SHP77 (cell line): ENCODE measurements at places on chromosomes 7 and 10.

DNA sequence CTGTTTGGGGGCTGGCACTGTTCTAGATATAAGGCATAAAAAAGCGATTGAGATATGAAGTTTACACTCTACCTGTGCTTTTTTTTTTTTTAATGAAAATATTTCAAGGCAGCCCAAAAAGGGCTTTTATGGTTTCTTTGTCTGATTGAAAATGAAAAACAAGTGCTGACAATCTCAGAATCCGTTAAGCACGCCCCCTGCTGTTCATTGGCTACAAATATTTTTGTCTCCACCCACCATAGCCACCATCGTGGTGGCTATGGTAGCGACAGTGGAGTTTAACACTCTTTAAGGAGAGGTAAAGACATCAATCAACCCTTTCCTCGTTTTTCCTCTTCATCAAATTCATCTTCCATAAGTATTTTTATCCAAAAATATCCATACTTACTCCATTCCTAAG, 94.2 kb downstream of the CD36 start:
- DNase-seq = no peak

- DNase-seq = no peak
These were observed 113.7 kb upstream of the ANKRD1 start for GRCh38 chr10:91034494-91035159.

DNA sequence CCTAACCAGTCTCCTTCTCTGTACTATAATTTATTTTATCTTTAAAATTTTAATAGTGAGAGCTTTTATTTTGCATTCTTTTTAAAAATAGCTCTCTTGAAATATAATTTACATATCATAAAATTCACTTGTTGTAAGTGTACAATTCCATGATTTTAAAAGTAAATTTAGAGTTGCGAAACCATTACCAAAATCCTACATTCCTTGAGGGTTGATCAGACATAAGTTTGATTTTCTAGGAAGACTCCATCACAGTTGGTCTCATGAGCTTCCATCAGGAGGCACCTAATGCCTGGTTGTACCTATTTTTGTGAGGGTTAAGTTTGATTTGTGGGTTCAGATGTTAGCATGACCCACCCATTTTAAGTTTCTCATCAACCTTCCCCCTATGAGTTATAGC, 108.1 kb downstream of the BMPER start:
- no peak for DNase-seq

GRCh38 chr7:117800841-117801240, 72.4 kb downstream of the CTTNBP2 start:
- no peak for DNase-seq

GRCh38 chr7:143279186-143280098, 5.3 kb upstream of the TMEM139 start:
- no peak for DNase-seq

DNA sequence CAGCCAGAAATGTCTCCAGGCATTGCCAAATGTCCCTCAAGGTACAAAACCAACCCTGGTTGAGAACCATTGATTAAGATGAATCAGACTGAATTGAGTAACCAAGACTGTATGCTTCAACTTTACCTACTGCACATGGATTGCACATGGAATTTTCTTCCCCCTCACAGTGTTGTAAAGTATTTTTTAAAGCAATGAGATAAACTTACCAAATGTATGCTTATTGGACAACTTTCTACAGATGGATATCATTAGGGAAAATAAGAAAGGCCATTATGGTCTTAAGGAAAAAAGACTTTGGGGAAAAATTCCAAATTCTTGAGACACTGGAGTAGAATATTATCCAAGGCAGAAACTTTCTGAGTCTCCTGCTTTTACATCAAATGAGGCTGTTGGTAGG, 20.9 kb upstream of the MTPN start:
- DNase-seq = no peak

- DNase-seq = no peak
These were observed 289.0 kb downstream of the GLRX3 start for GRCh38 chr10:130425169-130425568.

GRCh38 chr10:71468363-71469094, 71.8 kb downstream of the CDH23 start:
- DNase-seq = no peak

DNA sequence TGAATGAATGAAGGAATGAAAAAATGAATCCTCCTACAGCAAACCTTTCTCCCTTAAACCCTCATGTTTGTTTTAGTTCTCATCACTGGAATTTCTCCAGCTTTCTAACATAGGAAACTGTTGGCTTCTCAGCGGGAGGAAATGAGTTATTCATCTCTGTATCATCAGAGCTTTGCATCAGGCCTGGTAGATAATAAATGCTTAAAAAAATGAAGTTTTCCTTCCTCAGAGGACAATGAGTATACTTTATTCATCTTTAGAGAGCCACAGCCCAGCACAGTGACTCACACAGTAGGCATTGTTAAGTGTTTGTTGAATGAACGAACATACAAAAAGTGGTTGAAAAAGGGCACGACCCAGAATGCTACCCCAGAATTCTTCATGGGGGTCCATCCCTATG, 62.6 kb downstream of the COL13A1 start:
- no peak for DNase-seq

DNA sequence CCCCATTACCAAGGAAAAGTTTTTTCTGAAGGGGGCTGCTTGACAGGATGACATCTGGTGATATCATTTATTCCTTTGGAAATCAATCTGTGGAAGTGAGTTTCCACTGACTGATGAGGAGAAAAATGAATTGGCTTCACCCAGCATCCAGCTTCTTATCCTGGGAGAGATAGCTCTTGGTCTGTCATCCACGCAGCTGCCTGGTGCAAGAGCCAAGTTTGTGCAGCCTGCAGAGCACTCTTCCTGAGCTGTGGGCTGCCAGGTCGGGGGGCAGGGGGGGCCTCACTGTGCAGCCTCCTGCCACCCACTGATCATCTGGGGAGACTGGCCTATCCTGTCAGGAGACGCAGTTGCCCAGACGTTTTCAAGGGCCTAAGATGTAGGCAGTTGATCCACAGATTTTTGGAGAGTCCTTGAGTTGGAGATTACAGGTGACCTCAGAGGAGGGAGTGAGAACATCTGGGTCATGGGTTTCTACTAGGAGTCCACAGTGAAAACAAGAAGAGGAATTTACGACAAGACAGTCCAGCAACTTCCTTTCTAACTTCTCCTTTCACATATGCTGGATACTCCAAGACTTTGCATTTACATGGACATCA, 75.4 kb downstream of the EGFR start:
- DNase-seq = no peak

DNA sequence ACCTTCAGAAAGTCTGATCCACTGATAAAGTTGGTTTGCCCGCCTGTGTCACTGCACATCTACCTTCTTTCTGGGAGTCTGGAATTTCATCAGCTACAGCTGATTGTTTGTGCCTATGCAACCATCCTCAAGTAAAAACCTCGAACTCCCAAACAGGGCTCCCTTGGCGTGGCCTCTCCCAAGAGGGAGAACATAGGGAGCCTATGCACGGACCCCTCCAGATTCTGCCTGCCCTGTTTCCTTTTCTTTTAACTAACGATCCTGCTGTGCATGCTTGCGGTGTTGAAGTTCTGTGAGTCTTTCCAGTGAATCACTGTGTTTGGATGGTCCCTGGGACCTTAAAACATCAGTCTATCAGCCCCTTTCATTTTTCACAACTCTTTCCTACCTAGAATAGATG, 226.9 kb upstream of the SEMA3D start:
- no peak for DNase-seq

DNA sequence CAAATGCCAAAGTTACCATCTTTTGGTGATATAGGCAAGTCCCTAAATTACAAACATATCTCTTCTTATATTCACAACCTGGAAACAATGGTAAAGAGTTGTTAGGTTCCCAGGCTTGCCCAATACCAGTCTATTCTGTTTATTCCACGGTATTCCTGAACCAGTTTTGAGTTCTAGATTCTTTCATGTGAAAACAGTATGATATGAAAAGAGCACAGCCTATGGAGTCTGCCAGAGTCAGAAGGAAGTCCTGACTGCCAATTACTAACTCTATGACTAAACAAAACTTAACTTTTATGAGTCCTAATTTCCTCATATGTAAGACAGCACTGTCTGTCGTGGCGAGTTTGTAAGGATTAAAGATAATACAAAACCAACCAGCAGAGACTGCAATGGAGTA, 5.6 kb downstream of the ABI1 start:
- DNase-seq = no peak

DNA sequence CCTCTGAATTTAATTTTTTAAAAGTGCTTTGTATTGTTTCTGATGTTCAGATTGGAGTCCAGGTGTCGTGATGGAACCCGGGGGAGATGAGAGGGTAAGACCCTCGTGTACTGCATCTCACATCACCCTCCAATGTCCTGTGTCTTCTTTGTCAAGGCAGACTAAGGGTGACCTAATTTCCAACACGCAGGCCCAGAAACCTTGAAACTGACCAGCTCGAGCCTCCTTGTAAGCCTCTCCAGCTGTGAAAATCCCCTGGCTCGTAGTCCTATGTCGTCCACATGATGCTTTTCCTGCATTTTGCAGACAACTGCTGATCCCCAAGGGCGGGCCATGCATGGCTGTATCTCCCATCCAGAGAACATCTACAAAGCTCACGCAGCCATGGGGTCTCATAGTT, 220.2 kb downstream of the ARHGAP12 start:
- DNase-seq = no peak

DNA sequence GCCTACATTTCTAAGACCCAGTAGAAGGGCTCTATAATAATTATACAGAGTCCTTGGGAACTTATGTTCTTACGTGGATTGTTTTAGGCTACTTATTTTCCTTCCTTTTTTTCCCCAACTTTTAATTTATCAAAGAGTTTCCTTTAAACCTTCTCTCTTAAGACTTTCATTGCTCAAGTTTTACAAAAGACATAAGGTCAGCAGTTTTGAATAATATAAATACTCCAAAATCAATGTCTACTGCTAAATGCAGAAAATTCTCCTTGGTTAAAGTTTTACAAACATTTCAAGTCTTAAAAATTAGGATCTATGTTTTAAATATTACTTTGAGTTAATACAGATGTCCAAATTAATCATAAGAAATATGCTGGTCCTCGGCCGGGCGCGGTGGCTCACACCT, 97.0 kb downstream of the LARP4B start:
- no peak for DNase-seq

DNA sequence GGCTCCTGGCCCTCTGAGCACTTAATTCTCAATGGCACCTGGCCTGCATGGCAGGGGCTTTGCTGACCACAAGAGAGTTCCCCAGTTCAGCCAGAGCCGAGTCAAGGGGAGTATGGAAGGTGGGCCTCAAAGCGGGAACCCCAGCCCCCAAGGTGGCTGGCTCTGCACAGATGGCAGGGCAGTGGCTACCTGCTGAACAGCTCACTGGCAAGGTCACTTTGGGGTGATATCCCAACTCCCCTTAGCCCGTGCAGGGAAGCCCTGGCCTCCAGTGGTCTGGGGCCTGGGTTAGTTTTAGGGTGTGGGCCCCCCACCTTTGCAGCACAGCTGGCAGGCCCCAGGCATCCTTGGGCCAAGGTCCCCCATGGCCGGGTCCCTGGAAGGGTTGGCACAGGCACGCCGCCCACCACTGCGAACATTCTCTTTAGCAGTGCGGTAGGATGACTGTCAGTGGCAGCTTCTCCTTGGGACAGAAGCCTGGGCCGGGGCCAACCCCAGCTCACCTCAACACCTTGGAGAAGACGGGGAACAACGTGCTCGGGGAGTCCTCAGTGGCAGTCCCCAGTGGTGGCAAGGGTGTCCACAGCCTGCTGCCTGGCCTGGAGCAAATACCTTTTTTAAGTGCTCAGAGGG, 36.8 kb downstream of the PPIF start:
- no peak for DNase-seq

- DNase-seq = peak; percentile 34
These were observed 20.9 kb downstream of the AKR1D1 start for GRCh38 chr7:138097064-138097741.

DNA sequence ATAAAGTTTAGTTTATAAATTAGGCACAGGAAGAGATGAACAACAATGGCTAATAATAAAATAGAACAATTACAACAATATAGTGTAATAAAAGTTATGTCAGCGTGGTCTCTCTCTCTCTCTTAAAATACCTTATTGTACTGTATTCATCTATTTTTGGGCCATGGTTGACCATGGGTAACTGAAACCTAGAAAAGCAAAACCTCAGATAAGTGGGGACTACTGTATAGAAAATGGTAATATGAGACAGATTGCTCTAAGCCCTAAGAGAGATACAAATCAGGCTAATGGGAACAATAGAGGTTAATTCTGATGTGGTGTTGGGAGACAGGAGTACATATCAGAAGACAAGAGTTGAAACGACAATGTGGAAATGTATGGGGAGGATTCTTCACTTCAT, 86.2 kb downstream of the ZNF365 start:
- no peak for DNase-seq

DNA sequence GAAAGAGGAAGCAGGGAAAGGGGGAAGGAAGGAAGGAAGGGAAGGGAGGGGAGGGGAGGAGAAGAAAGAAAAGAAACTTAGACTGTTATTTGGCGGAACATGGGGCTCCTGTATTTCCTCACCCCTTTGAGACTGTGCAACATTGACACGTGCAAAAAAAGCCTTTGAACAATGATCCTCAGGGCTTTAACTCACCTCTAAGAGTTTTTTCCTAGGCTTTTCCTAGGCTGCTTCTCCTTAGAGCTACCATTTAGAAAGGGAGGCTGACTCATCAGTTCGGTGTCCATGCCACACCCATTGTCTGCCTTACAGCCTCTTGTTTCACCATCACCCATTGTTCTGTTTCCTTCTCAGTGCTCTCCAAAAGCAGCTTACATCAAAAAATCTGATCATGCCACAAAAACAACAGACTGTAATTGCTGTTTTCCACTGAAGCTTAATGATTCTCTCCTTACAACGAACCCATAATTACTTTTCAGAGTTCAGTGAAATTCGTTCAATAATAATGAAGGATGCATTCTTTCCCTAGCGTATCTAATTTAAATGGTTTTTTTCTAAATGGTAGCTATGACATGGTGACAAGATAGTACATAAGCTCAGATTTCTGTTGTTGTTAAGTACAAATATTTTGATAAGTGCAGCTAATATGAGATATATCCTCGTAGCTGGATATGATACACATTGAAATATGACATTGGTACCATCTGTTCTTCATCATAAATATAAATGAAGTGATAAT, 90.8 kb downstream of the PRLHR start:
- DNase-seq = no peak

GRCh38 chr7:12570168-12570533, 369 bp upstream of the SCIN start:
- no peak for DNase-seq

DNA sequence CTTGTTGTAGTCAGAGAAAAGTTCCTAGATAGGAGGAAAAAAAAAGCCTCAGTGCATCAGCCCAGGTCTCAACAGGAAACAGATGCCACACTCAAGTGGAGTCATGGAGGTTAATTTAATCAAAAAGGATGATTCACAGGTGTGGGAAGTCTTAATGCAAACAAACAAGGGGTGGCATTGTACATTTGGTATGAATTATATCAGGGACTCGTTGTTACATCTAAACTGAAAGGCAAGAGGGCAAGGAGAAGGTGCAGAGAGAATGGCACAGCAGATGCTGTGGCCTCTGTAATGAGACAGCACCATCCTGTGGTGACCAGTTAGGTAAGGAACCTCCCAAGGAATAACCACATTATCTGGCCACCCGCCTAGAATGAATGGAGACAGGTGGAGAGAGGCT, 133.7 kb downstream of the PTPRZ1 start:
- DNase-seq = peak; percentile 29

GRCh38 chr7:141722529-141722928, 14.4 kb downstream of the WEE2 start:
- DNase-seq = no peak

- DNase-seq = no peak
These were observed 68.3 kb downstream of the BMS1 start for GRCh38 chr10:42850931-42851330.
